CD4-positive, alpha-beta T cell treated with Interleukin-10 for 1 hour (primary cell): ENCODE measurements at places on chromosomes 2 and 18.

GRCh38 chr2:26809211-26809610, 23.4 kb downstream of the CENPA start:
- DNase-seq, result no peak

DNA sequence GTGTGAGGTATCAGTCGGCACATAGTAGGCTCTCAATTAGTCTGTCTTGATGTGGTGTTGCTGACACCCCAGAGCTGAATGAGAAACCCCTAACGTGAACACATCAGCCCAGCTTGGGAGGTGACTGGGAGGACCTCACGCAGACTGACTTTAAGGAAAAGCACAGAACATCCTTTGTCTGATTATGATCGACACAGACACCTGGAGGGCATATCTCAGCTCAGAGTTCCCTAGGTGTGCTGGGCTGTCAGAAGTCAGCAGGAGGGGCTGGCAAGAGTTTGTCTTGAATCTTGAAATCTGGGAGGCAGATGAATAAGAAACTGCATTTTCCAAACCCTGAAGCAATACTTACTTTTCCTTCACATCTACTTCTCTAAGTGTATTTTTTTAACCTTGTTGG, 16.8 kb upstream of the MYCN start:
- DNase-seq, result no peak

GRCh38 chr2:191845876-191846514, 893 bp downstream of the CAVIN2 start:
- no peak for DNase-seq

- DNase-seq, result no peak
These were observed 600.6 kb upstream of the SETBP1 start for GRCh38 chr18:44080054-44080453.

DNA sequence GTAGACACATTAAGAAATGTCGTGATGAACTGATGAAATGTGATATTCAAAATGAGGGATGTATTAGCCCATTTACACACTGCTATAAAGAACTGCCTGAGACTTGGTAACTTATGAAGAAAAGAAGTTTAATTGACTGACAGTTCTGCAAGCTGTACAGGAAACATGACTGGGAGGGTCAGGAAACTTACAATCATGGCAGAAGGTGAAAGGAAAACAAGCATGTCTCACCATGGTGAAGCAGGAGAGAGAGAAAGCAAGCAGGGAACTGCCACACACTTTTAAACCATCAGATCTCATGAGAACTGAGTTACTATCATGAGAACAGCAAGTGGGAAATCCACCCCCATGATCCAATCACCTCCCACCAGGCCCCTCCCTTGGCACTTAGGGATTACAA, 1010.8 kb upstream of the CELF4 start:
- DNase-seq, result peak; percentile 15

DNA sequence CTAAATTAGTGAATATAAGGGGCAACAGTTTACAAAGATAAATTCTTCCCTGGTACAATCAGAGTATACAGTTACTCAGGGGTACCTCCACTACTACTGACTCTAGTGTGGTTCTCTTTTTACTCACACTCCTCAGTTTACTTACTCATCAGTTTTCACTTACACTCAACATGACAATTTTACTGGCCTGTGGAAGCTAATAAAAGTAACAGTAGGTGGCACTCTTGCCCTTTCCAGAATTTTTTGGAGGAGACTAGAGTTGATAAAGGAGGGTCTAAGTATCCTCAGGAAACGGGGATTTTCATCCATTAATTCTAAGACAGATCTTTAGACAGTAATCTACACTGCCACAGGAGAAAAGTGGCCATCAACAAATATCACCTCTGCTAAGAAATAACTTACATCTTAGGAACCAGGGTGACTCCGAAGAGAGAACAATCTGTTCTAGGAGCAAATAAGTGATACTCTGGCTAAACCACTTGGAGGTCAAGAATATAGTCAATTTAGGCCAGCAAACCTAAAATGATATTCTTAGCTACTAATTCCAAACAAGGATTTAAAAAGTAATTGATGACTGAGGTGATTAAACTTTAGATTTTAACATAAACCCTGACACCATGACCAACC, 61.3 kb downstream of the ATL2 start:
- peak; percentile 67 for DNase-seq

DNA sequence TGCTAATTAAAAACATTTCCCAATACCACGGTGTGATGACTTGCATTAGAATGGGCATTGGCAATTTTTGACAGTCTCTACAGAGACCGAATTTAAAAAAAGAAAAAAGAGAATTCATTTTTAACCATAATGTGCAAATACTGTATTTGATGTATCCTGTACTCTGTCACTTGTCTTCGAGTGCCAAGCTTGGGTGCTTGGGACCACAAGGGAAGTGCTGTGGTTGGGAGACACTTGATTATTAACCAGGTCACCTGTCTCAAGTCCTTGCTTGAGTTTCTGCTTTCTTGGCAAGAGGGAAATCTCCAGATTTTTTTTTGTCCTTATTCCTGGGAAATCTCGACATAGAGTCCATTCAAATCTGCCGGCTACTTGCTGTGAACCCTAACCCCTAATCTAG, 209.0 kb downstream of the MC4R start:
- no peak for DNase-seq

GRCh38 chr18:48627216-48627615, 88.4 kb downstream of the CTIF start:
- no peak for DNase-seq
